ENCODE measurements at places on chromosomes 3 and 15.

- no peak for DNase-seq
Observed at GRCh38 chr3:54426381-54426780, 304.0 kb downstream of the CACNA2D3 start.

GRCh38 chr3:107428051-107428858 lies 51.0 kb downstream of the CCDC54 start:
- no peak for DNase-seq

GRCh38 chr15:44550256-44550655 lies 13.3 kb downstream of the EIF3J start:
- DNase-seq: no peak

GRCh38 chr15:70584838-70585706 lies 178.3 kb downstream of the UACA start:
- DNase-seq: no peak

DNA sequence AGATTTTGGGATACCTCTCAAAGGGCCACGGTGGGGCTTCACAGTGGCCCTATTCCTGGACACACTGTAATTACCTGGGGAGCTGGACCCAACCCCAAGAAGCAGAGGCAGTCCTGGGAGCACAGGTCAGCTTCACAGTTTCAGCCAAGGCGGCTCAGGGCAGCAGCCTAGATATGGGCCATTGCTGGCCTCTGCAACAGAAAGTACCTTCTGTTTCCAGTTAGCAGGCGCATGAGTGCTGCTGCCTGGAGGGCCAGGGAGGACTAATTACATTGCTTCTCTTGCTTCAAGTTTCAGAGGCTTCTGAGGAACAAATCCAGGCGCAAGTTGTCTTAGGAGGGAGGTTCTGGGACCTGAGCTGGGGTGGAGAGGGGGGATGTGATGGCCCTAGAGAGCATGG lies 13.5 kb upstream of the DUSP7 start:
- DNase-seq: no peak

DNA sequence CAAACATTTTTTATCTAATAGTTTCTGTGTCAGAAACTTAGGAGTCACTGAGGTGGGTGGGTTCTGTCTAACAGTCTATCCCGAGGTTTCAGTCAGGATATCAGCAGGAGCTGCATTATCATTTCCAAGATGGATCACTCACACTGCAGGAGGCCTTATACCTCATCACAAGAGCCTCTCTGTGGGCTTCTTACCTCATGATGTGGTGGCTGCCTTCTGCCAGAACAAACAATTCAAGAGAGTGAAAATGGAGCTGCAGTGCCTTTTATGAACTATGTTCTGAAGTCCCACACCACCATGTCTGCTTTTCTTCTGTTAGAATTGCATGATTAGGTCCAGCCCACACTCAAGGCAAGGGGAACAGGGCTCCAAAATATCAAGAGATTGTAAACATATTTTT lies 27.9 kb downstream of the RFX7 start:
- DNase-seq: no peak

DNA sequence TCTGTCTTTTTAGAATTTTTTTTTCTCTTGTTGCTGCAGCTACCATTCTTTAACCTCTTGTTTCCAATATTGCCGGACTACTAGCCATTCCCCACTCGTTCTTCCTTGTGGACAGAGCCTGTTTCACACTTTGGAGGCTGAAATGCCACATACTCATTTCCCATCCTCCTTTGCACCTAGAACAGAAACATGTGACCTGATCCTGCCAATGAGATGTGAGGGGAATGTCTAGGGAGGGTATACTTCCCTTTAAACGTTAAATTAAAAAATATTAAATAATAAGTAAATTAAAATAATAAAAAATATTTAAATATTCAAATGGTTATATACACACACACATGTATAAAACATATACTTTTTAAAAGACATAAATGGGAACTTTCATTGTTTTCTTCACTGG lies 20.6 kb upstream of the MDFIC2 start:
- DNase-seq: no peak

DNA sequence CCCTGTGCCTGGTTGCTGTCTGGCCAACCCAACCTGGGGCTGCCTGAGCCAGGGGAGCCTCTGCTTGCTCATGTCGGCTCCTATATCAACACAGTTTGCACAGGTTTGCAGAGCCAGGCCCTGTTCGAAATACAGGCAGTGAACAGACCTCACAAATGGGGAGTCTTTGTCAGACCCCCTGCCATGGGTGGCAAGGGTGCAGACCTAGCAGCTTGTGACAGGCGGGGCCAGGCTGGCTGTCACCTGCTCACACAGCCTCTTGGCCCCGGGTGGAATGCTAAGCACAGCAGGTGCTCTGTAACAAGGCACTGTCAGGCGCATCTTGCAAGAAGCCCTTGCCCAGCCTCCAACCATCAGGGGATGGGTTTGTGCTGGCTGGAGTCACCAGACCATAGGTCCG lies 47.3 kb downstream of the BDH1 start:
- no peak for DNase-seq

DNA sequence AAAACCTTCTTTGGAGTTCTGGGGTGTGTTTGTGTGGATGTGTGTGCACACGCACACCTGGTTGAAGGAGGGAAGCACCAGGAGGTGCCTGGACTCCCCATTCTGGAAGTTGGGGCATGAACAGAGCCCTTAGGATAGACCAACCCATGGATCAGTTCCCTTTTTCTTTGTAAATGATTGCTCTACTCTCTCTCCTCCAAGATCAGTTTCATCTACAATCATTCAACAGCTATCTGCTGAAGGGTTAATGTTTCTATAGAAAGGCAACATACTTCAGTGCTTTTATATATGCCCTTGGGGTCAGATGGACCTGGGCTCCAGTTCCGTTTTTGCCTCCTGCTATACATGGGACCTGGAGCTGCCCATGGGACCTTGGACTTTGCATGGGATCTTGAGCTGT lies 352.1 kb upstream of the CFAP20DC start:
- DNase-seq: no peak

DNA sequence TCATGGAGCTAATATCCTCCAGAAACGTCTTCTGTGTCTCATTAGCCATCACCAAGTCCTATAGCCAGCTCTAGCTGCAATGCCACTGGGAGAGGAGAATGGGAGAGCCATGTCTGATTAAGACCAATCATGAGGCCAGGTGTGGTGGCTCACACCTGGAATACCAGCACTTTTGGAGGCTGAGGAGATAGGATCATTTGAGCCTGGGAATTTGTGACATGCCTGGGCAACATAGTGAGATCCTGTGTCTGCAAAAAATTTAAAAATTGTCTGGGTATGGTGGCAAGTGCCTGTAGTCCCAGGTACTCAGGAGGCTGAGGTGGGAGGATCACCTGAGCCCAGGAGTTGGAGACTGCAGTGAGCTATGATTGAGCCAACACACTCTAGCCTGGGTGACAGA lies 13.1 kb downstream of the MGLL start:
- DNase-seq: no peak

- DNase-seq: peak; percentile 48
Observed at GRCh38 chr15:40894681-40895448, 615 bp downstream of the VPS18 start.

DNA sequence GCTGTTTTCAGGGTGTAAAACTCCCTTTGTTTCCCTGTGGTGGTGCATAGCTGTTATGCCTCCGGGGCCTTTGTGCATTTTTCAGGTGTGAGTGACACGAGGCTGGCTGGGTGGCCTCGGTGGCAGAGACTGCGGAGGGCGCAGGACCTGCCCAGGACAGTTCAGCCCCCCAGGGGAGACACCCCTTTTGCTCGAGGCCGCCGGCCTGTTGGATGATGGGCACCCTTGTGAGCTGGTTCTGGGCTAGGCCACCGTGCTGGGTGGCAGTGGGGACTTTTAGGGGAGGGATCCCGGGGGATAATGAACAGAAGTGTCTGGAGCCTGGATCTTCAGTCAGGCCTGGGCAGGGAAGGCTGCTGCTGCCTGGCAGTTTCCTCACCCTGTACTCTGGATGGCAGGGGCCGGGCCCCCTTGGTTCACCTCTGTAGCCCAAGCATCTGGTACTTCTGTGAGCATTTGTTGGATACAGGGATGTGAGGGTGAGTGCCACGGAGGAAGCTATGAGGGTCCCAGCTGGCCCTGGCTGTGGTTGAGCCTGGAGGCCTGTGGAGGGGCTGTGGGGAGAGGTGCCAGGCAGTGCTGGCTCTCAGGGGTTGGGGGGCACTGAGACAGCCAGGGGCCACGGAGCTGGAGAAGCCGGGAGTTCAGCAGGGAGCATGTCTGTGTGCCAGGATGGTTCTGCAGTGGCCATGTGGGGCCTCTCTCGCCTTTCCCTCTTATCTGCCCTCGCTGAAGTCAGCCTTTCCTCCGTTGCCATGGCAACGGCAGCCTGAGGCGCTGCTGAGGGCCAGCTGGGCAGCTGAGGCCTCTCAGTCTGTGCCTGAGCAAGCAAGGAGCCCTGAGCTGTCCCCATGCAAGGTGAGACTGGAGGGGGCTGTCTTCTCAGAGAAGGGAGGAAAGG lies 49.0 kb downstream of the KY start:
- DNase-seq: no peak

- no peak for DNase-seq
Observed at GRCh38 chr15:36954486-36954885, 145.9 kb downstream of the MEIS2 start.
